ENCODE measurements at places on chromosomes 3 and 15.

- no peak for DNase-seq
These were observed 113.4 kb downstream of the SLC49A4 start for GRCh38 chr3:122908251-122908650.

GRCh38 chr3:153666991-153667740, 454.0 kb upstream of the ARHGEF26 start:
- DNase-seq = no peak

- DNase-seq = no peak
These were observed 505.6 kb upstream of the THBS1 start for GRCh38 chr15:39075311-39075710.

DNA sequence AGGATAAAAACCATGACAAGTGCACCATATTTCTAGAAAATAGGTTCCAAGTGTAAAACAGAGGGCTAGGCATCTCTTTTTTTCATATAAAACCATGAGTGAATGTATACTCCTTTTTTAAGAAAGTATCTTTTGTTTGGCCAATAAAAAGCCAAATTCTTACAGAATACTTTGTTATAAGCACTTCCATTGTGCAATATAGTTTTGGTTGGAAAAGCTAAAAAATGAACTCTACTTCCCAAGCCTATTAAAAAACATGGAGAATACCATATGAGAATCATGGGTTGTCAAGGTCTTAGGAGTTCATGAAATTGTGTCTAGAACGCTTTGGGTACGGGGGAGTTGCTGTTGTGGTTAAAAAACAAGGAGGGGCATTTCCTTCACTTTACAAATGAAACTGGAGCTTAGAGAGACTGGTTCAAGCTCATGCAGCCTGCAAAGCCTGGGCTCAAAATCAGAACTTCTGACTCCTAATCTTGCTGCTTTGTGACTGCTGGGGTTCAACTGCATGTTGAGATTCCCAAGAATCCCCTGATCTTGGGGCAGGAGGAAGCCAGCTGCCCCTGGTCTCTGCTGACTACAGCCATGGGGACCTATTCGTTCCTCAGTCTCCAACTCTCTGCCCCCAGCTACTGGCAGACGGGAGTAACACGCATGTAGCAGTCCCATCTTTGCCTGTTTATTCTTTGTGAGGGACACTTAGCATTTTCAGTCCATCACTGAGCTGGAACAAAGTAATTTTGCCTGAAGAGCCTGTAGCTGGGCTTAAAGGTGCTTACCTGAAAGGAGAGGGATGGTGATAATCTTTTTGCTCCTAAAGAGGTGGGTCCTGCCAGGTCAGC, 229.1 kb downstream of the CHST2 start:
- DNase-seq = no peak

GRCh38 chr3:188026191-188026968, 127.6 kb upstream of the LPP start:
- no peak for DNase-seq

GRCh38 chr3:174218016-174218415, 641.1 kb upstream of the NAALADL2 start:
- DNase-seq = no peak

DNA sequence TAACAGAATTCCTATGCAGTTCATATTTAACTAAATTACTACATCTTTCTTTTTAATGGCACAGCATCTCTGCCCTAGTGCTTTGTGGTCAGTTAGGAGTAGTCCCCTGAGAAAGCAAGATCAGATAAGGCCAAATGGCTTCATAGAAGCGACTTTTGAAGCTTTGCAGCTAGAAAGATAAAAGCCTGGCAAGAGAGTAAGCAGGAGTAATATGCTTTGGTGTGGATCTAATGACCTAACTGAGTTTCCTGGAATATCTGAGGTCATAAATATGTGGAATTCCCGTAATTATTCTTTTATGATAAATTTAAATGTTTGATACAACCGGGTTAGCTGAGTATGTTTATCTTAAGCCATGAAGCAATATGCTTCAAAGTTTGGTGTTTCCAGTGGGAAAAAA, 374.9 kb upstream of the LRRC3B start:
- no peak for DNase-seq

- no peak for DNase-seq
These were observed 84.3 kb upstream of the PRTG start for GRCh38 chr15:55827204-55827603.

- DNase-seq = no peak
These were observed 158.2 kb downstream of the SPATA16 start for GRCh38 chr3:172982736-172983364.

- no peak for DNase-seq
These were observed 387.3 kb downstream of the EPHA3 start for GRCh38 chr3:89494734-89495133.

DNA sequence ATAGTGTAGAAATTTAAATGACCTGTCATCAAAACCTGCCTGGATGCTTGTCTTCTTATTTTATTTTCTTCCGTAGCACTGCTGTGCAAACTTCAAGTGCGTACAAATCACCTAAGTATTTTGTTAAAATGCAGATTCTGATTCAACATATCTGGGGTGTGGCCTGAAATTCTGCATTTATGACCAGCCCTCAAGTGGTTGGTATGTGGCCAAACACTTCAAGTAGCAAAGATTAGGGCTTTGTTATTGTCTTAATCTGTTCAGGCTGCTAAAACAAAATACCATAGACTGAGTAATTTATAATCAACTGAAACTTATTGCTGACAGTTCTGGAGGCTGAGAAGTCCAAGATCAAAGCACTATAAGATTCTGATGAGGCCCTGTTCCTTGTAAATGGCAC, 97.6 kb upstream of the LRRC3B start:
- DNase-seq = no peak

All from HFF-Myc (cell line).